ENCODE measurements at places on chromosomes 2 and 18.

- no peak for DNase-seq
Measured at GRCh38 chr2:61799099-61799498, 54.8 kb downstream of the FAM161A start.

GRCh38 chr2:43018179-43019024, 208.0 kb downstream of the ZFP36L2 start:
- no peak for DNase-seq

DNA sequence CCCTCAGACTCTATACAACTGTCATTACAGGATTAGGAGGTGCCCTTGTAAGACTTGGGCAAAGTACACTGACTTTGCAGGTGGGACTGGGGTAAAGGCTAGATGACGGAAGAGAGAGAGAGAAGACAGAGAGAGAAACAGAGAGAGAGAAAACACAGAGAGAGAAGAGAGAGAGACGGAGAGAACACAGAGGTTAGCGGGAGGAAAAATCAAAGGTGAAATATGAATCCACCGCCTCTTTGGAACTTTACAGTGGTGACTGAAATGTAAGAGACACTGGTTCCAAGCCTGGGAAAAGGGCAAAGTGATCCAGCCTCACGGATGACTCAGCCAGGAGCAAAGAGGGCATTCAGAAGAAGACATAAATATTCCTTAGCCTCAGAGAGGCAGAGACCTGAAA, 25.1 kb upstream of the CAB39 start:
- no peak for DNase-seq

DNA sequence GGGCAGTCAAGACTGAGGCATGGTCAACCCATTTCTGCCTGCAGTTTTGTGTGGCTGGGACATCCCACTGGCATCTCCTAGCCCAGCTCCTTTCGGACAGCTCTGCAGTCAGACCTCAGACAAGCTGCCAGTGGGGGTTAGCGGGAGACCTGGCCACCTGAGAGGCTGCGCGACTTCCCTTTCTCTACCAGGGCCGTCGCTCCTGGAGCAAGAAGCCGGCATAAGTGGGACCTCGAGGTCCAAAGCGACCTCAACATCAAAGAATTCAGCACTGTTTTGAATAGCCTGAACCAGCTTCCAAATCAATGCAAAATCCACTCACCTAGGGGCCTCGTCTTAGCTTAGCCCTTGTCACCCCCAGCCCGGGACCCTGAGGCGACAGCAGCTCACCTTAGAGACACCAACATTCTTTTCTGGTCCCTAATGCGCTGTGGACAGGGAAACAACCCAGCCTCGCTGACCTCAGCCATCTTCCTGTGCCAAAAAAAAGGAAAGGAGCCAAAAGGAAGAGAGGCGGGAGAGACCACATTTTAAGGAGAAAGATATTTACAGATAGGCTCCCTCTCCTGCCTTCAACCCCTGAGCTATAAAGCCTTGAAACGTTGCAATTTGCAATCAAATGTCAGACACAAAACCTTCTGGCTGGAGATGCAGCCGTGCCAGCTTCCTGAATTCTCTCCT, 81.2 kb downstream of the GFPT1 start:
- DNase-seq = no peak

- no peak for DNase-seq
Measured at GRCh38 chr2:71492112-71492511, 38.8 kb downstream of the DYSF start.

DNA sequence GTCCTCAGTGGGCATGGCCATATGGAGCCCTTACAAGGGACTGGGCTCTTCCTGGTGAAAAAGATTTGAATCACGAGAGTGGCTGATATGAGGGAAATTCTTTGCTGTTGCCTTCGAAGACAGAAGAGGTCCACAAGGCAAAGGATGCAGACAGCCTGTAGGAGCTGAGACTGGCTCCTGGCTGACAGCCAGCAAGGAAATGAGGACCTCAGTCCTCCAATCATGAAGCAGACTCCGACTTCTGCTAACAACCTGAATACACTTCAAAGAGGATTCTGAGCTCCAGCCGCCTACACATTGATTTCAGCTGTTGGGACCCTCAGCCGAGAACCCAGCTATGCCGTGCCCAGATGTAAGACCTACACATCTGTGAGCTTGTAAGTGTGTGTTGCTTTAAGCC, 3.0 kb upstream of the ST8SIA5 start:
- DNase-seq = no peak

- DNase-seq = no peak
Measured at GRCh38 chr2:75503048-75503607, 57.6 kb downstream of the EVA1A start.

DNA sequence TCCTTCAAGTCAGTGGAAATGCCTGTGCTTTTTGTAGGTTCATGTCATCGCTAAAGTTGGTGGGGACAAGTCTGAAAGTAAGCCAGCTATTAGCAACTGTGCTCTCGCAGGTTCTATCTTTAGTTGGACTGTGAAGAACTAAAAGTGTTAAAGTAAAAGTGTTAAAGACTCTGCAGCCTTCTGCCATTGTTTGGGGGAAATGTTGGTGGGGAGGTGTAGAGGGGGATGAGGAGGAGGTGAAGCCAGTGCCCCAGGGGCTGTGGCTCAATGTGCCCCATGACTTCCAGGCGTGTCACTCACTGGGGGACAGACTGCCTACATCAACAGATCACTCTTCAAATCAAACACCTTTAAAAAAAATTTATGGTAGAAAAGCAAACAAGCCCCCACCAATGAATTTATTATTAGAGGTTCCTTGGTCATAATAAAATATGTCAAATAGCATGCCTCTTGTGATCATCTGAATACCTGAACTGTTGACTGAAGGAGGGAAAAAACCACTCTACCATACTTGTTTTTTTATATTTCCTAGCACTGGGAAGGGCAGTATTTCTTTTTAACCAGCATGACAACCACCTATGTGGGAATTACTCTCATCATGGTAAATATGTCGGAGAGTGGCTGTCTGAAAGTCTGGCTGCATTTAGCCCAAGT, 19.3 kb downstream of the TGFA start:
- no peak for DNase-seq

DNA sequence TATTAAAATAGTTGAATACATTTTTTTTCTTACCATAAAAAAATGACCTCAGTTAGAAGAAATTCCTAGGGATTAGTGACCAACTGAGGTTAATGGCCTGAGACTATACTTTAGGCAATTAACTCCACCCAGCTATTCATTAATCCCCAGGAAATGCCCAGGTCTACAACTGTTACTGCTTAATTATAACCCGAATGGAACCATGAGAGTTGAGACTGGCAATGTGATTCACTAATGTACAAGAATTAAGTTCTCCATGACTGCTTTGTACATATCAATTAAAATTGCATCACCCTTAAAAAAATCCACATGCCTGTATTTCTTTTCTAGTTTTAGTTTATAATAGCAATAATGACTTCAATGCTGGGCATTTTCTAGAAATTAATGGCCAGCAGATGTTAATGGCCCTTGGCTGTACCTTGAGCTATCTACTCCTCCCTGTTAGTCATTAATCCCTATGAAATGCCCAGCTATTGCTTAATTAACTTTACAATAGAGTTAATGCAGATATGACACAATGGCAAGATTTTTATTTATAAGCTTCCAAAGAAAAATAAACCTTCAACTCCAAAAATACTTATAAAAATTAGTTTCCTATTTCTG, 44.1 kb downstream of the ERBB4 start:
- no peak for DNase-seq

GRCh38 chr2:221767106-221768012, 195.3 kb upstream of the EPHA4 start:
- DNase-seq = no peak

- no peak for DNase-seq
Measured at GRCh38 chr18:76446321-76447257, 48.5 kb downstream of the ZNF516 start.

Measured in neural crest cell (in vitro differentiated cells).